ENCODE measurements at places on chromosomes 13 and 19.

DNA sequence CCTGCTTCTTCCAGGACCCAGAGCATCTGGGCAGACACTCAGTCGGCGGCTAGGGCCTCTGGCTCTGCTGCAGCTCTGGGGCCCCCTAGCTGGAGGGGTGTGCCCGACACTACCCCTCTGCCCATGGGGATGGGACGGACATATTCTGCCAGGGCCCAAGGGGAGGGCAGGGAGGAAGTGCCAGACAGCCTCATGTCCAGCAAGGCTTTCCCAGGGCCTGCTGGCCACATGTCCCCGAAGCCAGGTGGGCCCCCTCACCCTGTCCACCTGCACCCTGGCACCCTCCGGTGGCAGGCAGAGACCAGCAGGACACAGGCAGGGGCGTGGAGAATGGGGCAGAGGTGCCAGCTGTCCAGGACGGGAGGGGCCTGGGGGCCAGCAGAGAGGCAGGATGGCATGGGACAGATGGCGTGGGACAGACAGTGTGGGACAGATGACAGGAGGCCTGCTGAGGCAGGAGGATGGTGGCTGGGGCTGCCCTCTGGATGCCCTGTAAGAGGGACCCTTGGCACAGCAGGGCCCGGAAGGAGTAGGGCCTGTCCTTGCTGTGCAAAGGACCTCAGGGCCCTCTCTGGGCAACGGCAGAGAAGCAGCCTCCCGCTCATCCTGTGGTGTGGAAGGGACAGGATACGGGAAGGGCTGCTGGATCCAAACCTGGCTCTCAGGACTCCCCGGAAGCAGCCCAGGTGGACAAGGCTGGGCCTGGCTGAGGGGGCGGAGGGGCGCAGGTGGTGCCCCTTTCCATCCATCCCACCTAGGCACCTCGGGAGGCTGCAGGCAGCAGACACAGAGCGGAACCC, 29.1 kb downstream of the CEBPG start:
- peak overlapping the region; percentile 99 for H3K27ac ChIP-seq
- no peaks in the 10 kb centered on the region for H3K36me3 ChIP-seq
- H3K4me1 ChIP-seq: peaks cover 38% of the 10 kb centered on the region
- no peak for DNase-seq

GRCh38 chr13:30675717-30676116, 58.0 kb downstream of the USPL1 start:
- no peak overlapping the region for H3K4me3 ChIP-seq
- no peak for DNase-seq
- H3K4me1 ChIP-seq: no peaks in the 10 kb centered on the region

DNA sequence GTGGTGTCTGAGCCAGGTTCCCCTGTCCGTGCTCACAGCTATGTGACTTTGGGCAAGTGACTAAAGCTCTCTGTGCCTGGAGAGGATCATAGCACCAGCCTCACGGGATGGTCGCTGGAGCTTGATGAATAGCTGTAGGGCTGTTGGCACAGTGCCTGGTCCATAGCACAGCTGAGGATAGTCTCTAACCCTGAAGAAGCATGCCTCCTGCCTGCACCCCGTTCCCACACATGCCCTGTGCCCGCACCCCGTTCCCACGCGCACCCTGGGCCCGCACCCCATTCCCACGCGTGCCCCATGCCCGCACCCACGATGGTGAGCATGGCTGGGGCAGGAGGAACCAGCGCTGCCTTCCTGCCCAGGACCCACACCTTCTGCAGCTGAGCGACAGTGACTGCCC, 63.7 kb upstream of the F7 start:
- H3K27me3 ChIP-seq: no peaks in the 10 kb centered on the region
- no peak overlapping the region for H3K27ac ChIP-seq
- no peaks in the 10 kb centered on the region for H3K4me1 ChIP-seq
- no peaks in the 10 kb centered on the region for H3K36me3 ChIP-seq

- no peak overlapping the region for H3K4me3 ChIP-seq
- H3K36me3 ChIP-seq: no peaks in the 10 kb centered on the region
- no peak overlapping the region for H3K27ac ChIP-seq
- H3K27me3 ChIP-seq: no peaks in the 10 kb centered on the region
- no peaks in the 10 kb centered on the region for H3K4me1 ChIP-seq
These were observed 134.0 kb downstream of the KCNRG start for GRCh38 chr13:50149214-50149613.

- no peaks in the 10 kb centered on the region for H3K27me3 ChIP-seq
- no peak overlapping the region for H3K4me3 ChIP-seq
- DNase-seq: peak; percentile 64
- H3K36me3 ChIP-seq: no peaks in the 10 kb centered on the region
These were observed 294.9 kb downstream of the NDFIP2 start for GRCh38 chr13:79775830-79776229.

GRCh38 chr13:77894743-77895142, 23.9 kb downstream of the EDNRB start:
- no peaks in the 10 kb centered on the region for H3K4me1 ChIP-seq
- H3K27ac ChIP-seq: no peak overlapping the region
- H3K4me3 ChIP-seq: no peak overlapping the region
- no peak for DNase-seq
- H3K27me3 ChIP-seq: no peaks in the 10 kb centered on the region

DNA sequence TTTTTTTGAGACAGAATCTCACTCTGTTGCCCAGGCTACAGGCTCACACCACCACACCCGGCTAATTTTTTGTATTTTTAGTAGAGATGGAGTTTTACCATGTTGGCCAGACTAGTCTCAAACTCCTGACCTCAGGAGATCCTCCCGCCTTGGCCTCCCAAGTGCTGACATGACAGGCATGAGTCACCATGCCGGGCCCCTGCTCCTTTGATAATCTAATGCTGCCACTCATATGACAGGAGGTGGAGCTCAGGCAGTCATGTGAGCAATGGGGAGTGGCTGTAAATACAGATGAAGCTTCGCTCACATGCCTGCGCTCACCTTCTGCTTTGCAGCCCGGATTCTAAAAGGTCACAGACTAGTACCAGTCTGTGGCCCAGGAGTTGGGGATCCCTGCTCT, 25.1 kb downstream of the ARHGEF18 start:
- H3K27ac ChIP-seq: no peak overlapping the region
- no peak overlapping the region for H3K4me3 ChIP-seq
- no peaks in the 10 kb centered on the region for H3K36me3 ChIP-seq
- peaks cover 10% of the 10 kb centered on the region for H3K4me1 ChIP-seq
- no peak for DNase-seq
- no peaks in the 10 kb centered on the region for H3K27me3 ChIP-seq

DNA sequence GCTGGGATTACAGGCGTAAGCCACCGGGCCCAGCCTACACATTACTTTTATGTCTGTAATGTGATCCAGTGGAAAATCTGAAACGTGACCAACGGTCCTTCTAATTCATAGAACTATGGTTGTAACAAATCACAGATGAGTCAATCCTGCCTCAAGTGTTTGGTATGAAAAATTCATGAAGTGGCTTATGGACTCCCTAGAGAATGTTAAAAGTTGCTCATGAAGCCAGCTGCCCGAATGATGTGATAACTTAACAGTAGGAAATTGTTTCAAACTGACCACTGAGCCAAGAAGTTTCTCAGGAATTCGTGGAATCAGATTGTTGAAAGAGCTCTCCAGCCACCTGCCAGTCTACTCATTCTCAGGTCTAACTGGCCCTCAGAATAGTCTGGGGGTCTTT, 59.4 kb upstream of the FARP1 start:
- H3K4me3 ChIP-seq: no peak overlapping the region
- H3K36me3 ChIP-seq: no peaks in the 10 kb centered on the region
- H3K27ac ChIP-seq: no peak overlapping the region
- DNase-seq: peak; percentile 11

- H3K27me3 ChIP-seq: no peaks in the 10 kb centered on the region
- H3K4me1 ChIP-seq: peaks cover 12% of the 10 kb centered on the region
- H3K36me3 ChIP-seq: no peaks in the 10 kb centered on the region
- DNase-seq: no peak
These were observed 11.6 kb downstream of the GZMM start for GRCh38 chr19:555474-555808.

DNA sequence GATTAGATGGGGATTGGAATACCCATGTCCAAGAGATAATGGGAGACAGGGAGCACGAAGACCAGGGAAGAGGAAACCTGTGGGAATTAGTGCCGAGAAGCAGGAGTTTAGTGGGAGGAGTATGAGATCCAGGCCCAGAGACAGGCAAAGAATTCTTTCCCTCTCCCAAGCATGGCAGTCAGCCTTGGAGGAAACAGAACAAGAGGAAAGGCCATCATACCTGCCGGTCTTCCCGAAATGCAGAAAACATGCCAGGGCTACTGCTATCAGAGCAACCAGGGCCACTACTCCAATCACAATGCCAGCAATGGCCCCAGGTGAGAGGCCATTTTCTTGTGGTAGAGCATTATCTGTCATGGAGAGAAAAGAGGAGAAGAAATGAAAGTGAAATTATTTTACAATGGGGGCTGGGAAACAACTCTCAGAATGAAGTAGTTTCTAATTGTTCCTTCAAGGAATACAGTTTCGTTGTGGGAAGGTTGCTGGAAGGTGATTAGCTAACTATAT, 16.1 kb downstream of the CEACAM1 start:
- no peak overlapping the region for H3K27ac ChIP-seq
- H3K27me3 ChIP-seq: no peaks in the 10 kb centered on the region
- no peaks in the 10 kb centered on the region for H3K4me1 ChIP-seq
- no peaks in the 10 kb centered on the region for H3K36me3 ChIP-seq
- DNase-seq: no peak
- no peak overlapping the region for H3K4me3 ChIP-seq

- H3K27me3 ChIP-seq: no peaks in the 10 kb centered on the region
- H3K4me3 ChIP-seq: peak within 1 kb of the TSS; percentile 74
- DNase-seq: peak; percentile 76
- H3K36me3 ChIP-seq: no peaks in the 10 kb centered on the region
- peaks cover 46% of the 10 kb centered on the region for H3K4me1 ChIP-seq
- H3K27ac ChIP-seq: peak within 1 kb of the TSS; percentile 86
These were observed at the start of gene ISYNA1 for GRCh38 chr19:18437491-18438330. Gene ISYNA1, minus strand, starts transcription at chr19:18438133. Its CDS starts 154 bp downstream, at chr19:18437979.

DNA sequence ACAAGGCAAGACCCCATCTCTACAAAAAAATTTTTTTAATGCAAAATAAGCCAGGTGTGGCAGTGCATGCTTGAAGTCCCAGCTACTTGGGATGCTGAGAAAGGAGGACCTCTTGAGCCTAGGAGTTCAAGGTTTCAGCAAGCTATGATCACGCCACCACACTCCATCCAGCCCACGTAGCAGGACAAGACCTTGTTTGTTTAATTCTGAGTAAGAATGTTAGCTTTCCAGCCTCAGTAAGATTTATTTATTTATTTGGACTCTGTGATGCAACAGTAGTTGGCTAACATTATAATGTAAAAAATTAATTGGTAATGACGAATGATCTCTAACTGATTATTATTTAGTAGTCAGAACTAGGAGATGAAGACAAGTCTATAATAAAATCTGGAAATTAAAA, 23.3 kb downstream of the N4BP2L2 start:
- H3K36me3 ChIP-seq: no peaks in the 10 kb centered on the region
- H3K27ac ChIP-seq: no peak overlapping the region
- H3K4me1 ChIP-seq: no peaks in the 10 kb centered on the region
- H3K4me3 ChIP-seq: no peak overlapping the region
- H3K27me3 ChIP-seq: no peaks in the 10 kb centered on the region

GRCh38 chr19:14342809-14343208, 38.4 kb upstream of the ADGRE5 start:
- H3K27me3 ChIP-seq: no peaks in the 10 kb centered on the region
- H3K4me3 ChIP-seq: no peak overlapping the region
- no peak overlapping the region for H3K27ac ChIP-seq
- no peaks in the 10 kb centered on the region for H3K4me1 ChIP-seq

DNA sequence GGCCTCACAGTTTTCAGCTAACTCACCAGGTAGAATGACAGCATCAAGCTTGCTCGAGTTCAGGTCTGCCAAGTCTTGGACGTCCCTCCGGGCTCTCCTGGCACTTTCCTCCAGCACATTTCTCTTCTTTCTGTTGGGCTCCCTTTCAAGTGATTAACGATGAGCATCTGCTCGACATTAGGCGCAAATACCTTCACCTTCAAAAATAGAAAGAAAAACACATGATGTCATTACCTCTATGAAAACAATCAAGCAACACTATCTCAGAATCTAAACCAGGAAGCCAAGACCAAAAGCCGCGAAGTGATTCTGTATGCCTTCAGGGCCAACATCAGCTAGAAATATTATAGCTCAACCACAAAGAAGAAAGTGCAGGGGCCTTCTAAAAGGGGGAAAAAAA, 15.4 kb upstream of the CLN5 start:
- H3K36me3 ChIP-seq: no peaks in the 10 kb centered on the region
- H3K4me3 ChIP-seq: no peak overlapping the region
- peaks cover 6% of the 10 kb centered on the region for H3K4me1 ChIP-seq
- H3K27ac ChIP-seq: peak overlapping the region; percentile 48

GRCh38 chr13:101811284-101811839, 358.9 kb downstream of the ITGBL1 start:
- H3K27ac ChIP-seq: no peak overlapping the region
- no peak for DNase-seq
- H3K4me1 ChIP-seq: no peaks in the 10 kb centered on the region
- no peaks in the 10 kb centered on the region for H3K27me3 ChIP-seq
- H3K36me3 ChIP-seq: no peaks in the 10 kb centered on the region

DNA sequence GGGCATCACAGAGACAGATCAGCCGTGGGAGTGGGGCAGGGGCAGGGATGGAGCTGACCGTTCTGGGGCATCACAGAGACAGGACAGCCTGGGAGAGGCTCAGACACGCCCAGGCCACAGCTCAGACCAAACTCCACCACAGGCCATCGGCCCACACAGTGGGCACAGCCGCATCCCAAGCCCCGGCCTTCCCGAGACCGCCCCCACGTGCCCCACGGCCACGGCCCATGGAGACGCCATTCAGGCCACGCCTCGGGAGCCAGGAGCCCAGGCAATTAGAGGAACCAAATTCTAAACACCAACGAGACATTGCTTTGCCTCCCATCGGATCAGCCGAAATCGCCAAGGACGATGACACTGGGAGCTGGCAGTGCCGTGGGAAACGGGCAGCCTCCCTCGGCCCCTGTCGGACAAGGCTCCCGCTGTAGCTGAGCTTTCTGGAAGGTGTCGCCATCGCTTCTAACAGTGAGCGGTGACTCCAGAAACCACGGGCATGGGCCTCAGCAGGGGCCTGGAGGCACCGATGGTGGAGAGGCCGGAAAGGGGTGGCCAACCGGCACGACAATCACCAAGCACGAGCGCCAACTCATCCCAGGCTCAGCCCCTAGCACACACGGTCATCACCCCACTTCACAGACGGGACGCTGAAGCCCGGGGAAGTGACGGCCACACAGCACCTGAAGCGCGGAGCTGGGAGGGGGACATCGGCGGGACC, 2.4 kb downstream of the PIP5K1C start:
- H3K4me3 ChIP-seq: no peak overlapping the region
- H3K27me3 ChIP-seq: no peaks in the 10 kb centered on the region
- no peak for DNase-seq
- no peak overlapping the region for H3K27ac ChIP-seq

GRCh38 chr13:113413898-113414282, 39.4 kb downstream of the ADPRHL1 start:
- DNase-seq: no peak
- H3K36me3 ChIP-seq: no peaks in the 10 kb centered on the region
- H3K4me1 ChIP-seq: peaks cover 11% of the 10 kb centered on the region
- H3K27me3 ChIP-seq: no peaks in the 10 kb centered on the region
- no peak overlapping the region for H3K4me3 ChIP-seq

GRCh38 chr19:30780032-30780431, 407.8 kb downstream of the ZNF536 start:
- H3K27me3 ChIP-seq: no peaks in the 10 kb centered on the region
- no peaks in the 10 kb centered on the region for H3K36me3 ChIP-seq
- peak overlapping the region; percentile 78 for H3K27ac ChIP-seq
- peaks cover 11% of the 10 kb centered on the region for H3K4me1 ChIP-seq
- no peak overlapping the region for H3K4me3 ChIP-seq
